BE2C (cell line): ENCODE measurements at places on chromosomes 4 and X.

DNA sequence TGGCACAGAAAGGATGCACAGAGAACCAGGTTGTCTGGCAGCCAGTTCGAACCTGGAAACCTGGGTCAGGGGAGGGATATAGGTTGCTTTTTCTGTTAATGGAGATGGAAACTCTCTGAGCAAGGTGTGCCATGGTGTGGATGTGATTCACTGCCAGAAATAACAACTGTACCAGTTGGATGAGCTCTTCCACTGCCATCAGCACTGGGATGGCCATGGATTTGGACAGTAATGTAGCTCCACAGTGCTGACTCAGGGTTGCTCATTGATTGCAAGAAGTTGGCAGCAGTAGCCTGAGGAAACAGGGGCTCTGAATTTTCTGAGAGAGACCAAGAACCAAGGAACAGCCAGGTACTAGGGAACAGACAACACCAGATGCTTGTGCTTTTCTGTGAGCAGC is 33.8 kb downstream of the PNMA5 start:
- no peak for DNase-seq

GRCh38 chr4:118761397-118762016 is 74.4 kb downstream of the SEC24D start:
- no peak for DNase-seq

DNA sequence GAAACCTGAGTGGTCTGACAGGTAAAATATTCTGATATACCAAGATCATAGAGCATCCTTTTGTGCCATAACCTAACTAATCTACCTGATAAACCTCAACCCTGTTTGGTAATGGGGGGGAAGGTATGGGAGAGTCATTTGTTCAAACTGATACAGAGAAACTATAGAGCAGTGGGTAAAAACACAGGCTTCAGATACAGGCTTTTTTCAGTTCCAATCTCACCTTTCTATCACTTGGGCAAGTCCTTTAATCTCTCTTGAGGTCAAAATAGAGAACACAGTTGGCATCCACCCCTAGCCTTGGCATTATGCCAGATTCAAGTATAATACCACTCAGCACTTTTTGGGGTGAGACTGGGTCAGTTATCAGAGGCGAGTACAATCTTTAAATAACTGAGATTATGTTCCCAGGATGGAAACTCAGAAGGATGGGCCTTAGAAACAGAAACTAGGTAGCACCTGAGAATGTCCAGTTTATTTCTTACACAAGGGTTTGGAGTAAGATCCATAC is 880 bp upstream of the ETDC start:
- DNase-seq: no peak

- no peak for DNase-seq
These were observed 62.0 kb downstream of the AWAT2 start for GRCh38 chrX:69987691-69988090.

- DNase-seq: no peak
These were observed 167.0 kb downstream of the SMIM20 start for GRCh38 chr4:26080870-26081628.

- no peak for DNase-seq
These were observed 13.7 kb downstream of the IRF2 start for GRCh38 chr4:184460499-184461285.

DNA sequence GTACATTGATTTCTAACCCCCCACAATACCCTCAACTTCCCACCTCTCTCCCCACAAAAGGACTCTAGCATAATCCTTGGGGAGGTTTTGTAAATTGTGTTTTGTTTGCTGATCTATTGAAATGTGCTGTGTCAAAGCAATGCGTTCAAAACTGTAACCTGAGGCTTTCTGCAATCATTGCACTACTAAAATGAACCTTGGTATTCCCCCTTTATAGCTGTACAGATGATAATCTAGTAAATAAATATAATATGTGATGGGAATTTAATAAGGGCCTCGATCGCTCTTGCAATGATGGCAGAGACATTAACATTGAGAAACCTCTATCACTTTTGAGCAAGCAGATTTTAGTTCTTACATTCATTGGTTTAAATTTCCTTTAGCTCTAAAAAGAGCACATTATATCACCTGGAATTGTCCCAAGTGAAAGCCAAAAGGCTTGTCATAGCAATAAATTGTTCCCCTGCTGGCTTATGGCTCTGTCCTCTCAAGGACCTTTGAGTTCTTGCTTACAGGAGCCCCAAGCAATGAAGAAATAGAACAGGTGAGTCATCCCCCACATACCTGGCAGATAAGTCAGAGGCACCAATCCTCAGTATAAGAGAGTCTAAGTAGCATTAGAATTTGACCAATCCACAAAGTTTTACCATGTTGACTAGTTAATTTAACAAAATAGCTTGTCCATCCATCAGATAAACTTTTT is 18.4 kb upstream of the ACE2 start:
- no peak for DNase-seq

GRCh38 chrX:103417933-103418332 is 41.6 kb downstream of the BEX3 start:
- DNase-seq: no peak

GRCh38 chrX:115251458-115252233 is 17.8 kb upstream of the LRCH2 start:
- DNase-seq: no peak

GRCh38 chr4:40524366-40525041 is 105.2 kb downstream of the RBM47 start:
- no peak for DNase-seq

DNA sequence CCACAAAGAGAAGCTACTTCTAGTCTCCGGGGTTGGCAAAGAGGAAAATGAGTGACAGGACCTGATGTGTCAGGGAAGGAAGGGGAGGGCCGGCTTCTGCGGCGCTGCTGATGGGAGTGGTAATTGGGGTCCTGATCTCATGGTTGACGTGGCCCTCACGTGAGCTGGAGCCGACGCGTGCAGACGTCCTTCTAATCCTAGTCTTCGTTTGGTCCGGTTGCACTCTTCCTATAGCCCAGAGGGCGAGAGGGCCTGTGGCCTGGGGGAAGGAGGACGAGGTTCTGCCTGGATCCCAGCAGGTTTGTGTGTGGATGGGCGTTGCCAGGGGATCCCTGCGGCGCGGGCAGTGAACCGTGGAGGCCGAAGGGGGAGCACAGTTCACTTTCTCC is at the start of gene ARMCX1:
TSS of gene ARMCX1 (plus strand) at position 186 of the 389 bp plus-strand sequence. CDS start 2,384 bp downstream, outside the sequence.
- DNase-seq: peak; percentile 68

DNA sequence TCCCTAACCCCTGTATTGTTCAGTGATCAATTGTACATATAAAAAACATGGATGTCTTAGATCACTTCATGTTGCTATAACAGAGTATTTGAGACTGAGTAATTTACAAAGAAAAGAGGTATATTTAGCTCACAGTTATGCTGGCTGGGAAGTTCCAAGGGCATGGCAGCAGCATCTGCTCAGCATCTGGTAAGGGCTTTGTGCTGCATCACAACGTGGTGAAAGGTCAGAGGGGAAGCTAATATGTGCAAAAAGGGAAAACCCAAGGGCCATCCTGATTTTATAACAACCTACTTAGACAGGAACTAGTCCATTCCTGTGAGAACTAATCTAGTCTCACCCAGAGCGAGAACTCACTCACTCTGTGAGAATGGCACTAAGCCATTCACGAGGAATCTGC is 128.2 kb upstream of the OTUD4 start:
- no peak for DNase-seq

- DNase-seq: no peak
These were observed 8.2 kb upstream of the IQCM start for GRCh38 chr4:149823769-149824221.

DNA sequence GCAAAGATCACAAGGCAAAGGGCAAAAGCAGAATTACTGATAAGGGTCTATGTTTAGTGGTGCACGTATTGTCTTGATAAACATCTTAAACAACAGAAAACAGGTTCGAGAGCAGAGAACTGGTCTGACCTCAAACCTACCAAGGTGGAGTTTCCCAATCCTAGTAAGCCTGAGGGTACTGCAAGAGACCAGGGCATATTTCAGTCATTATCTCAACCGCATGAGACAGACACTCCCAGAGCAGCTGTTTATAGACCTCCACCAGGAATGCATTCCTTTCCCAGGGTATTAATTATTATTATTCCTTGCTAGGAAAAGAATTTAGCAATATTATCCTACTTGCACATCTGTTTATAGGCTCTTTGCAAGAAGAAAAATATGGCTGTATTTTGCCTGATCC is 51.5 kb downstream of the NPNT start:
- no peak for DNase-seq

- no peak for DNase-seq
These were observed 10.2 kb upstream of the CASK start for GRCh38 chrX:41933546-41933945.

DNA sequence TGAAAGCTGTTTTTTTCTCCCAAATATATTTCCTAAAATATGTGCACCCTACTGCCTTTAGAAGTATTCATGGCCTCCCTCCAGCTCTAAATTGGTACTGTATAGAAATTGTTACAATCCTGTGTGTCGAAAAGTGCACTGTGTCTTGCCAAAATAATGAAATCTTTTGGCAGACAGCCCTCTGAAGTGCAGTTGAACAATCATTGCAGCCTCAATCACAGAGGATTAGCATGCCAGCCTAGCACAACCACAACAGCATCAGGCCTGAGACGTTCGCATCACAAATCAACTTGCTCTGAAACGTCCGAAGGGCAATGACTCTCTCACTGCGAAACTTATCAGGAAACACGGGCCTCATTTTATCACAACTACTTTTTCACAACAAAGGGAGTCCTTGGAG is 99.0 kb downstream of the ANOS1 start:
- DNase-seq: no peak

DNA sequence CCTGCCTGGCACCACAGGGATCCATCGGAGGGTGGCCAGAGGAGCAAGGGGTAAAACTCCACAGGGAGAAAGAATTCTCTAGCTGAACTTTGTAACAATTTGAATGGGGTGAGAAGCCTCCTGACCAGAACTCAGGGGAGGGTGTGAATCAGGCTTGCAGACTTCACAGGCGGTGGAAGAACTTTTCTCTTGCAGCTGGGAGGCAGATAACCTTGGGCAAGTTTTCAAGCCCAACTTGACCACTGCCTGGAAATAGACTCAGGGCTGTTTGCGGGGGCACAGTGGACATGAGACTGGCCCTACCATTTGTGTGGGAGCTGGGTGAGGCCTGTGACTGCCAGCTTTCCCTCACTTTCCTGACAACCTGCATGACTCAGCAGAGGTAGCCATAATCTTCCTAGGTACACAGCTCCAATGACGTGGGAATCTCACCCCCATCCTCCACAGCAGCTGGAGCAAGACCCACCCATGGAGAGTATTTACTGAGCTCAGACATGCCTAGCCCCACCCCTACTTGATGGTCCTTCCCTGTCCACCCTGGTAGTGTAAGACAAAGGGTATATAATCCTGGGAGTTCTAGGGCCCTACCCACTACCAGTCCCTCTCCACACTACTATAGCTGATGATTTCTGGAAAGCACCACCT is 210.0 kb upstream of the AGTR2 start:
- no peak for DNase-seq

GRCh38 chr4:88108747-88109122 is 49.7 kb downstream of the ABCG2 start:
- DNase-seq: no peak

GRCh38 chr4:24594887-24595286 is 10.5 kb upstream of the DHX15 start:
- DNase-seq: no peak

DNA sequence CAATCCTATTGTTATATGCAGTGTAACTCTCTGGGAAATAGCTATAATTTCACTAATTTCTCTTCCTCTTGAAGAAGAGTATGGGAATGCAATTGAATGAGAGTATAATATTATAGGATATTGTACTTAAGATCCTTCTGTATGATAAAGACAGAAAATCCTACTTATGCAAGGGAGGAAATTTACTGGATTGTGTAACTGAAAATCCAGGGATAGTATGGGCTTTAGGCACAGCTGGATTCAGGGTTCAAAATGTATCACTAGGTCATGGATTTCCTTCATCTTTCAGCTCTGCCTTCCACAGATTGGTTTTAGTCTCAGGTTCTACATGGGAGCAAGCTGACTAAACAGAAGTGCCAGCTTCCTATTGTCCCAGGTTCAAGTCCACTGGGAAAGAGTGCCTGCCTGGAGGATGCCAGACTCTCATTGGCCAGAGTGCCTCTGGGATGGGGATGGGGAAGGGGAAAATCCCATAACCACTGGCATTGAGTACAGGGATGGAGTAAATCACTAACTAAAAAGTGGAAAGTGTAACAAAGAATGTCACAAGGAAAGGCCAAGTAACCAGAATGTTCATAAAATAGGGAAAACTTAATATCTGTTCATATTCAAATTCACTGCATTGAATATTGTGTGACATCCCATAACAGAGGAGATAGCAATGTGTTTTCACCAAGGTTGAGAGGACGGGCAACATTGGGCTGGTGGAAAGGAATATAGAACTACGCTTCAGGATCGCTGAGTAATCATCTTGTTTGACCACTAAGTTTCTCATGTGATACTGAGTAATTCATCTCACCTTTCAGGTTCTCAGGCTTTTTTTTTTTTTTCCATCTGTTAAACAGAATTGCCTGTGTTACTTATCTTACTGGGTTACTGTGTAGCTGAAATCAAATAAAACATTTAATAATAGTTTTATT is 75.7 kb downstream of the ANXA3 start:
- no peak for DNase-seq

DNA sequence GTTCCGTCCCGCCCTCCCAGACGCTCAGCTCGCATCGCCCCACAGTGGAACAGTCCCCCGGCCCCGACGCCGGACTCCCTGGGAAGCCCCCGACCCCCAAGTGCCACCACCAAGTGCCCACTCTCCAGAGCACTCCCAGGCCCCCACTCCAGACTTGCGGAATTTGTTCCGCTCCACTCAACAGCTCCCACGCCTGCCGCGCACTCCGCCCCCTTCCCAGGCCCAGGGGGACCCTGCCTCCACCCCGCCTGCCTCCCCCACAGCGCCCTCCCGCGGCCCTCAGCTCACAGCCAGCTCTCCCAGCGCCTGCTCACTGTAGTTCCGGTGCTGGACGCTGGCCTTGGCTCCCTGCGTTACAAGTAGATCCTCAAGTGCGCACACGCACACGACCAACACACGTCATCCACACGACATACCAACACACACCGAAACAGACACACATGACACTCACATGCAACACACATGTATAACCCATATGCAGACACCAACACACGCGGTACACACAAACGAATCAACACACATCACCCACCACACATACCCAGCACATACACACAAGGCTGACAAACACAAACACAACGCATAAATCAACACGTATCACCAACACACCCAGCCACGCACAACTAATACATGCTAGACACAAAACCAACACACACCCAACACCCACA is 8.0 kb downstream of the MSX1 start:
- DNase-seq: peak; percentile 72

- no peak for DNase-seq
These were observed 200.8 kb downstream of the GRIA2 start for GRCh38 chr4:157421365-157421764.

- DNase-seq: no peak
These were observed 192.4 kb downstream of the STPG2 start for GRCh38 chr4:97950836-97951235.

DNA sequence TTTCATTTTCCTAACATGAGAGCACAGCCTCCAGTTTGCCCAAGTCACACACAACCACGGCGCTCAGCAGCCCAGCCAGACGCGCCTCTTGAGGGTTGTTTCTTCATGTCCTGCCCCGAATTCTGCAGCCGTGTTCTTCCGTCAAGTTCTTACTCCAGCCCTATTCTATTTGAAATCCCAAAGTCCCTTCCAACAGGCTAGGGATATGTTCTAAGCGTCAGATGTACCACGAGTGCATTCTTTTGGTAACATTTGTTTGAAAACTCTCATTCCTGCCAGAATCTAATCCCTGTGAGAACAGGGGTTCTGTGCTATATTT is 23.1 kb downstream of the ACSL1 start:
- DNase-seq: no peak
